ENCODE measurements at places on chromosomes 12 and 14. TPM values are rescaled to one million over a fixed set of nuclear protein-coding genes. Genes with fewer than 3 reads are reported as not detected.

DNA sequence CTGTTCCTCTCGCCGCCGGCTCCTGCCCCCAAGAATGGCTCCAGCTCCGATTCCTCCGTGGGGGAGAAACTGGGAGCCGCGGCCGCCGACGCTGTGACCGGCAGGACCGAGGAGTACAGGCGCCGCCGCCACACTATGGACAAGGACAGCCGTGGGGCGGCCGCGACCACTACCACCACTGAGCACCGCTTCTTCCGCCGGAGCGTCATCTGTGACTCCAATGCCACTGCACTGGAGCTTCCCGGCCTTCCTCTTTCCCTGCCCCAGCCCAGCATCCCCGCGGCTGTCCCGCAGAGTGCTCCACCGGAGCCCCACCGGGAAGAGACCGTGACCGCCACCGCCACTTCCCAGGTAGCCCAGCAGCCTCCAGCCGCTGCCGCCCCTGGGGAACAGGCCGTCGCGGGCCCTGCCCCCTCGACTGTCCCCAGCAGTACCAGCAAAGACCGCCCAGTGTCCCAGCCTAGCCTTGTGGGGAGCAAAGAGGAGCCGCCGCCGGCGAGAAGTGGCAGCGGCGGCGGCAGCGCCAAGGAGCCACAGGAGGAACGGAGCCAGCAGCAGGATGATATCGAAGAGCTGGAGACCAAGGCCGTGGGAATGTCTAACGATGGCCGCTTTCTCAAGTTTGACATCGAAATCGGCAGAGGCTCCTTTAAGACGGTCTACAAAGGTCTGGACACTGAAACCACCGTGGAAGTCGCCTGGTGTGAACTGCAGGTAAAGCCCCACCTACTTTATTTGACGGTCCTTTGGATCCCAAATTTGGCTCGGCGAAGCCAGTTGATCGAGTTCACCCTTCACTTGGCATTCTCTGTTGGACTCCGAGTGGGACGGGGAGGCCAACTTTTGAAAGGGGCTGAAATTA lies 1.5 kb downstream of the WNK1 start:
- DNase-seq = no peak

- no peak for DNase-seq
These were observed 37.0 kb downstream of the TMEM121 start for GRCh38 chr14:105563347-105563737.

STON2 gene
- 0.29 TPM for total RNA-seq

- DNase-seq = no peak
These were observed 172.4 kb upstream of the IGF1 start for GRCh38 chr12:102652645-102653313.

DNA sequence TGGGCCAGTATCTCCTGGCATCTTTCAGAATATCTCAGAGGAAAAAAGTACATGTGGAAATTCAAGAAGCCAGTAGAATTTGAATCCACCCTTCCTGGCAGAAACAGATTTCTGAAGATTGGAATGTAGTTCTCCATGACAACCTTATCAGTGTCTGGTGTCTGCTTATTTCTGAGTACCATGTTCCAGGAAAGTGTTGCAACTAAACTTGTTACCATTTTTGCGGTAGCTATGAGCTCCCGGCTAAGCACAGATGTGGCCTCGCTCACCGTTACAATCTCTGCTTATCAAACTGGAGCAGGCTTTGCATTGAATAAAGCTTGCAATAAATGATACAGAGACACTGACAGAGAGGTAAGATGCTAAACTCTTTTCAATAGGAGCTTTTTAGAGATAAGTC lies 13.0 kb upstream of the ITPR2 start:
- DNase-seq = no peak

CLEC4D gene
- total RNA-seq = not detected

DNA sequence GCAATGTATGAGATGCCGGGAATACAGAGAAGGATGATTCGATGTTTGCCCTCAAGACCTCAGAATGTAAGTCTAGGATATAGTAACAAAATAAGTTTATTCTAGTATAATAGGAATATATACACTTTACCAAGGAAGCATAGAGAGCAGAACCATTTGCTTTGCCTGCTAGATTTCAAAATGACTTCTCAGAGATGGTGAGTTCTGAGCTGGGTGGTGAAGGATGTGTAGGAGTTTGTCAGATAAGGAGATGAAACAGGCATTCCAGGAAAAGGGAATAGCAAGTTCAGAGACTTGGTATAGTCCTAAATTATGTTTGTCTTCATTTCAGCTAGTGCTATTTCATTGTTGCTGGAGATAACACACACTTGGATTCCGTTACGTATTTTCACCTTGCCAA lies 655.9 kb downstream of the DIO2 start:
- DNase-seq = no peak

CFAP54 gene
- 1.2 TPM for total RNA-seq

- DNase-seq = no peak
These were observed 16.6 kb upstream of the TSPAN11 start for GRCh38 chr12:30910038-30910350.

CMA1 gene
- not detected for total RNA-seq

- no peak for DNase-seq
These were observed 981.8 kb downstream of the SLC16A7 start for GRCh38 chr12:60577607-60578006.

GRCh38 chr12:79298506-79298905 lies 392.3 kb downstream of the PAWR start:
- DNase-seq = no peak

GRCh38 chr14:30748343-30748742 lies 126.0 kb upstream of the COCH start:
- DNase-seq = no peak

GRCh38 chr12:16634786-16635185 lies 28.8 kb upstream of the LMO3 start:
- DNase-seq = no peak

- DNase-seq = no peak
These were observed 13.3 kb upstream of the TMCC3 start for GRCh38 chr12:94663702-94664101.

DNA sequence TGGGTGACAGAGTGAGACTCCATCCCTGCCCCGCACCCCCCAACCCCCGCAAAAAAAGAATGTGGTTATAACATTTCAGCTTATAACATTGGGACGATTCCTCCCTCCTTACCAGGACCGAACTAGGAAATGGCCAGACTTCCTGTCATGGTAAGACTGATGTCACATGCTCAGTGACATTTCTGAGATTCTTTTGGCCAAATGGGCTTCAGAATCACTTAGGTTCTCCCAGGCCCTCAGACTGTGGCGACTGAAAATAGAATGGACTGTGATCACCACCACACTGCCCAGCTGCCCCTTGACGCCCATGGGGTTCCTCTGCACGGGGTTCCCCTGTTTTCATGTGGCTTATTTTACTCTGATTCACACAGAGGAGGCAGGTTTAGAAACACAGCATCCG lies 115.0 kb upstream of the EVL start:
- no peak for DNase-seq

GRCh38 chr14:21042918-21043317 lies 756 bp downstream of the RNASE7 start:
- no peak for DNase-seq

DNA sequence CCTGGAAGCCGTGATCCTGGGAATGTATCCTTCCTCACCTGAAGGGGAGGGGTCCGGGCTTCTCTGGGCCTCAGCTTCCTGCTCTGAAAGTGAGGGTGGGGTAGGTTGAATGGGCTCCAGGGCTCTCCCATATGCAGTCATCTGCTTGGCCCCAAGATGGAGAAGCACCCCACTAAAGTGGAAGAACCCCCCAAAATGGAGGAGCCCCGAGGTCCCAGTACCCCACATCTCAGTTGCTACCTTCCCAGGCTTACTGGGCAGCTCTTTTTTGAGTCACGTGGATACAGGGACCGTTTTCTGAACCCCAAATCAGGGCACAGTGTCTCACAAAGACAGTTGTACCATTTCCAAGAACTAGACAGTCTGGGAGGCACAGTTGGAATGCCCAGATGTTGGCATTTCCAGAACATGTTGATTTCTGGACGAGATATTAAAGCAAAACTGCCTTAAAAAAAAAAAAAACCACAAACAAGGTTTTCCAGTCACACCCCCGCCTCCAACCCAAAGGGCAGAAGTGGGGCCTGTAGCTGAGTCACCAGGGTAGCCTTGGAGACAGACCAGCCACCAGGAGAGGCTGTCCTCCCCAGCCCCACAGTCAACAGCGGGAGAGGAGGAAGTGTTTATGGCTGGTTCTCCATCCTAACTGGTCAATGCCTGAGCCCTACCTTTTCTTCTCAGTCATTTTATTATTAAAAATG lies 12.1 kb downstream of the VASH1 start:
- DNase-seq = no peak

DNA sequence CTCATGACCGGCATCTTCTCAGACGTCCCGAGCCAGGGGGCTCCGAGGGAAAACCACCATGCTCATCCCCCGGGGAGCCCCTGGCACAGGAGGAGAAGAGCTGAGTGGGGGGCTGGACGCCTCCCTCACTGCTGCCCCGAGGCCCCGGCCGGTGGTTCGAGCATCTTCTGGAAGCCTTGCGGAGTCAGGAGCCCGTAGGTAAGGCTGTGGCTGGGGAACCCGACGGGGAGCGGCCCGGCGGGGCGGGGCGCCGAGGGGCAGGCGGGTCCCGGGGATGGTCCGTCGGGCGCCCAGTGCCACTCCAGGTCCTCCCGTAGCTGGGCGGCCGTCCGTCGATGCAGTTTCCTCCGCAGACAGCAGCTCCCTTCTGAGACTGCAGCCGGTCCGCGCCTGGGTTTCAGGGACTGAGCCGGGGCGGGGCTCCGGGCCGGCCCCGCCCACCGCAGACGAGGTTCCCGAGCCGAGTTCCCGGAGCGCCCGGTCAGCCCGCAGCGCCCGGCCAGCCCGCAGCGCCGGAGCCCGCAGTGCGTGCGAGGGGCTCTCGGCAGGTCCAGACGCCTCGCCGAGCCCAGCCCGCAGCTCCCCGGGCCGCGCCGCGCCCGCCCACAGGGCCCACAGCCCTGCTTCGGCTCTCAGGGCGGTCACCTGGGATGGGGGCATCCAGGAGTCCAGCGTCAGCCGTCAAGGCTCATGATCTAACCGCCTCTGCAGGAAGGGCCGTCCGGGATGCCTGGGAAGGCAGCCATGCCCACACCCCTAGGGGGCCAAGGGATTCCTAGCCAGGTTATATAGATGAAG lies at the start of gene PGF:
TSS of gene PGF (minus strand) at position 369 of the 798 bp plus-strand sequence. CDS start at position 14, 355 bp downstream.
- DNase-seq = no peak

DNA sequence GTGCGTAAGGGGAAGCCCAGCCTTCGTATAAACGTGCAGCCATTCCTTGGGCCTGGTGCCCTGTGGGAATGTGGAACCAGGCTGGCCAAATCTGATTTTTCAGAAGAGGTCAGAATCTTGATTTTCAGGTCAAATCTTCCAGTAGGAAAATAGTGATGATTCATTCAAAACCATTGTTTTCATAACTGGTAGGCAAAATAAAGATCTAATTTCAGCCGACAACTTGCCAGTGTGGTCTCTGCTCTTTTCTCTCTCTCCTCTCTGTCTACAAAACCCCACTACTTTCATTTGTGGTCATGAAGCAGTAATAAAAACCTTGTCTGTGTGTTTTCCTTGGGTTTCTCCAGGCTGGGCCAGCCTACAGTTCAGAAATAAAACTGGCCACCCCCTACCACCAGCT lies 135.1 kb downstream of the RBM19 start:
- no peak for DNase-seq

DNA sequence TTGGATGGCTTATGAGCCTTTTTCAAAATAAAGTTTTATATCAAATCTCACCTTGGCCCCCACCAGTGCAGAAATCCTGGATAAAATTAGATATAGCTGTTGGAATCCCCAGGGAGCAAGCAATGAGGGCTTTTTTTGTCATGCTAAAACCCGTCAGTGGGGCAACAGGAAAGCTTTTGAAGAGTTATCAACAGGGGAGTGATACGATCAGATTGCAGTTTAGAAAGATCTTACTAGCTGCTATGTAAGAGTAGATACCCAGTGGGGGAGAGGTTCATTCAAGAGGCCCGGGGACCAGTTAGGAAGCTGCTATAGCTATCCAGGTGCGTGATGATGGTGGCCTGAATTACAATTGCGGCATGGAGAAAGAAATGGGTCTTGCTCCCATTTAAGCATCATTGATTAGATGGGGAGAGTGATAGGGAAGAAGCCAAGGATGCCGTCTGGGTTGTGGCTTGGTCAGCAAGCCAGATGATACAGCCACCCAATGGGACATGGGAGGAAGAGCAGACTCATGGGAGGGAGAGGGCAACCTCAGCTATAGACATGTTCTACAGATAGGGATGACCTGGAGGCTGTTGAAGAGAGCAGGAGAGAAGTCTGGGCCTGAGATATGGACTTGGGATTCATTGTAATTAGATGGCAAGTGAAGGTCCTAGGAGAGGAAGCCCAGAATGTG lies 272.4 kb downstream of the DPF3 start:
- DNase-seq = no peak

OTOGL gene
- total RNA-seq = 0.56 TPM

ANG gene
- total RNA-seq = 1.8 TPM

KCNH5 gene
- total RNA-seq = not detected

DNA sequence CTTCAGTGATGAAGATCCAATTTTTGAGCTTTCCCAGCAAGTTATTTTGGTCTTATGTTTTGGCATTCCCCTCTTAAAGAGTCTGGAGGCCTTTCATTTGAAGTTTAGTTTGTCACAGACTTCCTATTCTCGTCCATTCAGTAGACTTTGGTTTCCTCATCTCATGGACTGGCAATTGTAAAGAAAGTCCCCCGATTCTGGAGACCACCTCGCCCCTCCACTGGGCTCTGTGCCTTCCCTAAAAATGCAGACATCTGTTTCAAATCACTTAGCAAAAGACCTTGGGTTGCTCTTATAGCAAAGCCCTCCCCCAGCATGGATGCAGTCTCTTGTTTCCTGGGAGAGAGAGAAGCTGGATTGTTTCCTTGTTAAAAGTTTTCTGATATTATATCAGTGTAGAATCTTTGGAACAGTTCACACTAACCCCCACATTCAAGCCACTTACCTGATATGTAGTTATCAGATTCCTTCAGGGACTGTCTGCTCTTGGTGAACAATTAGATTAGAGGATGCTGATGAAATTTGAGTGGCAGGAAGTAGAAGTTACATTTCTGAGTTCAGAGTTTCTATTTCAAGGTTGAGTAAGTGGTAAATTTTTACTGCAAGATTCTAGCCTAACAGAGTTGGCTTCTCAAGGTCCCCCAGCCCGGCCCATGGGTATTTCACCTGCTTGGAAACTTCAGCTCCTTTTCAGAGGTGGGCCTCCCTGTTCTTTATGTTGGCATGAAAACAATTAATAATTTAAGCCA lies 56.3 kb downstream of the PLXNC1 start:
- peak; percentile 45 for DNase-seq

ENDOU gene
- not detected for total RNA-seq

- no peak for DNase-seq
These were observed at the start of gene KITLG for GRCh38 chr12:88580051-88580871. Gene KITLG (minus strand): TSS chr12:88580471. CDS start chr12:88580278, 193 bp downstream.

PRR4 gene
- 1.6 TPM for total RNA-seq

- no peak for DNase-seq
These were observed 37.6 kb upstream of the C14orf180 start for GRCh38 chr14:104541905-104542465.

DNA sequence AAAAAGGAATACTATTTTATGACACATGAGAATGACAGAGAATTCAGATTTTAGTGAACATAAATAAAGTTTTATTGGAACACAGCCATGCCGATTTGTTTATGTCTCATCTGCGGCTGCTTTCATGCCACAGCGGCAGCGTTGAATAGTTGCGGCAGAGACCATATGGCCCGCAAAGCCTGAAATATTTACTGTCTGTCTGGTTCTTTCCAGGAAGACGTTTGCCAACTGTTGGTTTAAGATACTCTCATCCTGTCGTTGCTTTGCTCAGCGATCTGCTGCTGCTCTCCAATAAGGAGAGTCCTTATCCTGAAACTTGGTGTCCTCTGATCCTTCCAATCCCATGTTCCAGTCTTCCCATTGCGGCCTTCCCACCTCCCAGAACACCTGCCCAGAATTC lies 89.9 kb downstream of the SLC24A4 start:
- no peak for DNase-seq

TAS2R43 gene
- 0.45 TPM for total RNA-seq

- DNase-seq = no peak
These were observed 538.9 kb upstream of the FLRT2 start for GRCh38 chr14:84991021-84991420.

Measured in GM12878 (cell line).